ENCODE measurements at places on chromosomes 3 and 15.

DNA sequence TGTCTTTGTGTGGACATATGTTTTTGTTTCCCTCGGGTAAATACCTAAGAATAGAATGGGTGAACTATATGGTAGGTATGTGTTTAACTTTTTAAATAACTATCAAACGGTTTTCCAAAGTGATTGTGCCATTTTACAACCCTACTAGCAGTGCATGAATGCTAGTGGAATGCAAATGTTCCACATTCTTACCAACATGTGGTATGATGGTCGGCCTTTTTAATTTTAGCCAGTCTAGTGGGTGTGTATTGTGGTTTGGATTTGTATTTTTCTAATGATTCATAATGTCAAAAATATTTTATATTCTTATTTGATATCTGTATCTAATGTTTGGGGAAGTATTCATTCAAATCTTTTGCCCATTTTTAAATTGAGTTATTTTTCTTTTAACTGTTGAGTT lies 68.2 kb upstream of the SMAD3 start:
- peak; percentile 45 for DNase-seq

- no peak for DNase-seq
Measured at GRCh38 chr3:122064326-122064725, 9.2 kb downstream of the CD86 start.

GRCh38 chr3:156516284-156516683 lies 38.6 kb downstream of the SSR3 start:
- no peak for DNase-seq

GRCh38 chr15:78673917-78674444 lies 33.0 kb upstream of the CHRNB4 start:
- no peak for DNase-seq

DNA sequence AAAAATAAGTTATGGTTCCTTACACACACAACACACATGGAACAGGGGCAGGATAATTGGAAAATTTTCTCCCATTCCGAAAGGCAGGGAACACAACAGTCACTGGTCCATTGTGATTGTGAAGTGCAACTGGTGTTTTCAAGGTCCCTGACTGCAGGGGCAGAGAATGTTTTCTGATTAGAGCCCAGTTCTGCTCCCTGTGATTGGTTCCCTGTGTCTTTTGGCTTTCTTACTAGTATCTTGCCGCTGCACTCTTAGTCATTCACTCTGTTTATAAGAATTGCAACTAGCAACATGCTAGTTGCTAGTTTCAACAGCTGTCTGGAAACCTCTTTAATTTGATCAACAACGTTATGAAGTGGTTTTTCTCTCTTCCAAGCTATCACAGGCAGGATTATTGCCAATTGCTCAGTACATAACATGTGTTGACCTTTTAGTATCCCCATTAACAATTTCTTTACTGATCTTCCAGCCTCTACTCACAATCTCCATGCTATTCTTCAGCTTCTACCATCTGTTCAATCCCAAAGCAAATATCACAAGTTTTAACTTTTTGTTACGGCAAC lies 177.5 kb downstream of the EPHA6 start:
- no peak for DNase-seq

DNA sequence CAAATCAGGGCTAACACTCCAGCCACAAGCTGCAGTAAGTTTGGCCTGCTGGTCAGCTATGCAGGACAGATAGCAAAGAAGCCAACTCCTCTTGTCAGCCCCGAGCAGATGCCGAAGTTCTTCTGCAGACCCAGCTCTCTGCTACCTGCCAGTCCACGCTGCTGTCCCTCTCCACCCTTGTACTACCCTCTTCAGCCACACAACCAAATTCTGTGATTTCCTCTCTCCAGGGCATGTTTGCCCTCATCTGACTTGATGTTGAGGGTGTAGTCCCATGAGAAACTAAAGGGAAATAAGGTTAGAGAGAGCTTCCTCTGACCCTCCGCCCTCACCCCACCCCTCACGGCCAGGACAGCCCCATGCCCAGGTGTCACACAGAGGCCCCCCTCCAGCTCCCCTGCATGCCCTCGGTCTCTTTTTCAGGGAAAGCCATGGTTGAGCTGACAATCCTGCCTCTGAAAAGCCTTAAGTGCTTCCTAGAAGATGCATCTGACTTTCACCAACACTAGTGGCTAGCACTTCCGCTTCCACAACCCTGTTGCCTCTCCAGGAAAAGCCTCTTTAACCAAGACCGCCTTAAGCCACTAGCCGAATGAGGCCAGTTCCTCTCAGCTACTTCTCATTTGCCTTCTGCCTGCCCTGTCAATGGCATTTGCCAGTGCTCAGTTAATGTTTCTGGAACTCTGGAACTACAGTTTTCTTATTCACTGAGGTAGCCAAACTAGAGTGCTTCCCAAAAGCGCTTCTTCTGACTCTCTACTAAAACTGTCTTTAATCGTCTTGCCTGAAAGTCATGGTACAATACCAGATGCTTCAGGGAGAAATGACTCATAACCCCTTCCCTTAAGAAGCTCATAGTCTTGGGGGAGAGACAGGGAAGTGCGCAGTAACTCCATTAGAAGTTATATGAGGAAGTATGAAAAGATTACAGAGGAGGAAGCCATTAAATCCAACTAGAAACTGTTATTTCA lies 300.4 kb upstream of the STT3B start:
- no peak for DNase-seq

DNA sequence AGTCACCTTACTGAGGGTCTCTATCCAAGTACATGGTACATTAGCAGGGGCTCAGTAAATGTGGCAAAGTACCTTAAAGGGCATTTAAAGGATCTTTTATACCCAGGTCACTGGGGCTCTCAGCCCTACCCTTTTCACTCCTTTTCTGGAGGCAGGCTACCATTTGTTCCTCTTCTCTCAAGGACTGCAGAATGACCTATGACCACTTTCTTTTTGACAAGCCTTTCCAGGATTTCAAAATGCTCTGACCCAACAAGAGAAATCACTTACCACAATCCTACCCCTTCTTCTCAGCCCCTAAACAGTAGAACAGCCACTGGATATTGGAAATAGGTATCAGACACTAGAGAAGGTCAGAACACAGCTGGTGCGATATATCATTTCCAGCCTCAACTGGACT lies 221.8 kb upstream of the TPRG1 start:
- no peak for DNase-seq

DNA sequence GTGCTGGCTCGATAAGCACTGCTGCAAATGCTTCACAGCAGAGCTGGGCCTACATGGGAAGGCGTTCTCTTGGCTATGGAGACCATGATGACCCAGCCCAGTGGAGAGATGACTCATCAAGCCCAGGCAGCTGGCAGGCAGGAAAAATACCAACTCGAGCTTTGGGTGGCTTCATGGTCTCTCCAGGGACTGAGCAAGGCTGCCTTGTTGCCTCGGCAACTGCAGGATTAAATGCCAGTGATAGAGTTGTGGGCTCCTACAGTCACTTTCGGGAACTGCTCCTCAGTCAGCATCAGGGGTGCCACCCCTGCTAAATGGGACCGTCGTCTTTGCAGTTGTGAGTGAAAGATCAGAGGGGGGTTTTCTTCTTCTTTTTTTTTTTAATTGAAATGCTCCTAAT lies 54.6 kb upstream of the MYZAP start:
- peak; percentile 73 for DNase-seq

DNA sequence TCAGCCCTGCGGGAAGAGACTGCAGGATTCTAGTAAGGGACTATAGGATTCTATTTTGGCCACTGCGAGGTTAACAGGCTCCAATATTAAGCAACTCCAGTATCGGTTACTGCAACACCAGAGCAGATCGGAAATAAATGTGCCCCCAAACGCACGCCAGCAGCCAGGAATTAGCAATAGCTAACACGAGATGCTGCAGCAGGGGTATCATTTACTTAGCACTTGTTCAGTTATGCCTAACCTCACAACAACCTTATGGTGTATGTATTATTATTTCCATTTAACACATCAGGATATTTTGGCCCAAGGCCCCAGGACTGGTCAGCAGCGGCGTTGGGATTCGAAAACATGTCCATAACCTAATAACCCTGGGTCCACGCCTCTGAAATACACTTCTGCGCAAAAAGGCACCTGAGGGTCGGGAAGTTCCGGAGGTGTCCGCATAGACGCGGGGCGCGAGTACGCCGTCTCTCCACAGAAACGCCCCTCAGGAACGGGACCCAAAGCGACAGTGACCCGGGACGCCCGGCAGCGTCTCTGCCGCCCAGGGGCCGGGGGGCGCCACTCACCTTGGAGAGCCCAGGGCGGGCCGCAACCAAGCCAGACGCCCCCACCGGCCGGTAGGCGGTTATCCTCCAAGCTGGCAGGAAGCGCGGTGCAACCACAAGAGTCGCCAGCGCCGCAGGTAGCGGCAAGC lies 681 bp downstream of the PIK3CB start:
- no peak for DNase-seq

DNA sequence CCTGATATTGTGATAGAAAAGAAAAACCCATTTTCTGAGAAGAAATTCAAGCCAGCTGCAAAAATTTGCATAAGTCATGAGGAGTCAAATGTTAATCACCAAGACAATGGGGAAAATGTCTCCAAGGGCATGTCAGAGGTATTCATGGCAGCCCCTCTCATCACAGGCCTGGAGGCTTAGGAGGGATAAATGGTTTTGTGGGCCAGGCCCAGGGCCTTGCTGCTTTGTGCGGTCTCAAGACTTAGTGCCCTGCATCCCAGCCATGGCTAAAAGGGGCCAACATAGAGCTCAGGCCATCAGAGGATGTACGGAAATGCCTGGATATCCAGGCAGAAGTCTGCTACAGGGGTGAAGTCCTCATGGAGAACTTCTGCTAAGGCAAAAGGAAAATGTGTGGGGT lies 631.1 kb downstream of the NLGN1 start:
- DNase-seq, result no peak

GRCh38 chr3:42195879-42196330 lies 70.1 kb downstream of the CCK start:
- no peak for DNase-seq

DNA sequence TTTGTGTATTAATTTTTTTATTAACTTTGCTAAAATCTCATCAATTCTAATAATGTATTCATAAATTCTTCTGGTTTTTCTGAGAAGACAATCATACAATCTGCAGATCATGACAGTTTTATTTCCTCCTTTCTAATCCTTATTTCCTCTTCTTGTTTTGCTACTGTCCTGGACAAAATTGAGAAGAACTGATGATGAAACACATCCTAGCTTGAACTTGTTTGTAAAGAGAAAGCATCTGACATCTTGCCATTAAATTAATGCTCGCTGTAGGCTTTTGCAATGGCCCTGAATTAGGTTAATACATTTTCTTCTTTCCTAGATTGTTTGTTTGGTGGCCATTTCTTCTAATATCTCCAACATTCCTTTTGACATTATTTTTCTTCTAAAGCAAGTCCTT lies 110.9 kb upstream of the TPM1 start:
- DNase-seq, result no peak

- no peak for DNase-seq
Measured at GRCh38 chr3:3110299-3110630, at the start of gene IL5RA. Gene IL5RA (minus strand): TSS chr3:3110374. CDS start chr3:3104984, 5,390 bp downstream.

DNA sequence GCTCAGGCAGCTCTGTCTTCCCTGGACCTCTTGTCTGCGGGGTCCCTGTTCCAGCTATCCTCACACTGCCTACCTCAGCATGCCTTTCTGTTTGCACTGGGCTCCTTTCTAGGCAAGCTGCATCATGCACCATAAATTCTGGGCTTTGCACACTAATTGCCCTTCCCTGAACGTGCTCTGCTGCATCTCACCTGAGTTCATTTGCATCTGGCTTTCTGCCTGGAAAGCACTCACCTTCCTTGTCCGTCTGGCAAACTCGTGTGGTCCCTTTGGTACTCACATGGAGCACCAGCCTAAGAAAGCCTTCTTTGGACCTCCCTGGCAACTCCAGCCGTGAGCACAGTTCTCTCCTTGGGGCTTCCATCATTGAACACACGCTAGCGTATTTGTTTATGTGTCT lies 365.6 kb downstream of the SV2B start:
- no peak for DNase-seq

- DNase-seq, result peak; percentile 74
Measured at GRCh38 chr3:29064085-29064484, 216.8 kb upstream of the RBMS3 start.

GRCh38 chr15:39365873-39366272 lies 215.0 kb upstream of the THBS1 start:
- DNase-seq, result no peak

DNA sequence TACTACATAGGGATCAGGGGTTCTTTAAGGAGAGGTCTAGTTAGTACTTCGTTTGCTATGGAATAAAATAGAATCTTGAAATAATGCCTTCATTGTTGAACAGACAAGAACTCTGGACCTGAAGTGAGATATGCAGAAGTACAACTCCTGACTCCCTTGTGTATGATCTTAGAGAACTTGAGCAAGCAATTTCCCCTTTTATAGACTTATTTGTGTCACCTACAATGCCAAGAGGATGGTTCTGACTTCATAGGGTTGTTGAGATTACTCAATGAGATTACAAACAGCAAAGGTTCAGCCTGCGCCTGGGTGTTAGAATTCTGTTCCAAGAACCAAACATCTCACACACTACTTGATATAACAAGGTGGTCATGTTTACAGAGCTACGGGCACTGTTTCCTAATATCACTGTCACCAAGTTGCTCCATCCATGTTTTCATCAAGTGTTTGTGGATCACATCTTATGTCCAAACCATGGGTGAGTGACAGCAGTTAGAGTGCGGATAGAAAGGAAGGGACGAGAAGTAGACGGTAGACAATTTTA lies 76.7 kb upstream of the ADAMTS9 start:
- no peak for DNase-seq

DNA sequence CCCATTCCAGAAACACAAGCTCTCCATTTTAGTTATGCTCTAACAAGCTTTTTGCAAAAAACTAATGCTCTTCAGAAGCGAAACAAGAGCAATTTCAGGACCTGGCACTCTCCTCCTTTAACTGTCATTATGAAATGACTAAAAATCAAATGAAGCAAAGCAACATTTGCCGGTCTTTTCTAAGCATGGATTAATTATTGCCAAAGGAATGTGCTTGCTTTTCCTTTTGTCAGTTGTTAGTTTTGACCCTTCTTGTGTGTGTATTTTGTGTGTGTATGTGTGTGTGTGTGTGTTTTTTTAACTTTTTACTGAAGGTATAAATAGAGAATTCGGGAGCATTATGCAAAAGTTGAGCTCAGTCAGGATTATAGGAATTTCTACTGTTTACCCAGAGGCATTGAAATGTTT lies 509.1 kb downstream of the TUSC7 start:
- DNase-seq, result no peak

- DNase-seq, result no peak
Measured at GRCh38 chr3:11120091-11120805, 34.0 kb upstream of the HRH1 start.

- peak; percentile 42 for DNase-seq
Measured at GRCh38 chr3:8856721-8857120, 87.3 kb upstream of the OXTR start.

DNA sequence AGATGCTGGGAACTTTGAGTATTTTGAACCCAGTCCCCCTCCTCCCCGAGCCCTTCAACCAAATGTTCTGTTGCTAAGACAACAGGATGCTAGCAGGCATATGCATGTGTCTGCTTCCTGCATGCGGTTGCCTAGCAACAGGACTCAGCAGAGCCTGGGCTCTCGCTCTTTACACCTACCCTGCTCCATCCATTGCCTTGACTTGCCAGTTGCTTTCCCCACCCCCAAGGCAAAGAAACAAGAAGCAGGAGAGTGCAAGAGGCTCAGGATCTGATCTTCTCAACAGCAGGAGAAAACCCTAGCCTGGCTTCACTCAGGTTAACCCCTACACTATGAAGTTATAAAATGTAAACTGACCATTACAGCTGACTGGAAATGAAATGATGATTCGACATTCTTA lies 393.0 kb downstream of the IGSF11 start:
- DNase-seq, result no peak

Data from GM04504 (cell line).